ENCODE measurements at places on chromosomes 11 and 22.

GRCh38 chr22:28711820-28712777 lies 29.5 kb downstream of the CHEK2 start:
- no peak for DNase-seq

DNA sequence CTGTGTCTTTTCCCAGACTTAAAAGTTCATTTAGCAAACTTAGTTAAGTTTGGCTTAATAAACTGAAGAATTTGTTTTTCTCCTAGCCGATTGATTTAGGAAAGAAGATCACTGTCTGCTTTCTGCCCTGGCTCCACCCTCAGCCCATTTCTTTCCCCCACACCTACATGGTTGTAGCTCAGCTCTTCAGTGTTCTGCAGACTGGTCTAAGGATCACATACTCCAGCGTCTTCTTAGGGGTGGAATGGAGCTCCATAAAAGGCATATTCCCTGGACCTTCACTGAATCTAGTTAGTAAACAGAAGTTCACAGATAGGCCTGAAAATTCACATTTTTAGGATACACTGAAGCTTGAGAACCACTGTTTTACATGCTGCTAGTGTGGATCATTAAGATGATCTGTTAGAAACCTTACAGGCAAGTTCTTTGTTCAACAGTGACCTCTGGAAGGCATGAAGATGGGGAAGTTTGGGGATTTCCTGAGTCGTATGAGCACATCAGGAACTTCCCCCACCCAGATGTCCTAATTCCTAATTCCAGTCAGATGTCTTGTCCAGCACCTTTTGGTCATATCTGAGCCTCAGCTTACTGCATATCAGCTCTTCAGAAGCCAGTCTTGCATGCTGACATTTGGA lies 16.8 kb downstream of the PIWIL4 start:
- no peak for DNase-seq

- DNase-seq, result no peak
These were observed 554.7 kb downstream of the SOX6 start for GRCh38 chr11:15801616-15802015.

DNA sequence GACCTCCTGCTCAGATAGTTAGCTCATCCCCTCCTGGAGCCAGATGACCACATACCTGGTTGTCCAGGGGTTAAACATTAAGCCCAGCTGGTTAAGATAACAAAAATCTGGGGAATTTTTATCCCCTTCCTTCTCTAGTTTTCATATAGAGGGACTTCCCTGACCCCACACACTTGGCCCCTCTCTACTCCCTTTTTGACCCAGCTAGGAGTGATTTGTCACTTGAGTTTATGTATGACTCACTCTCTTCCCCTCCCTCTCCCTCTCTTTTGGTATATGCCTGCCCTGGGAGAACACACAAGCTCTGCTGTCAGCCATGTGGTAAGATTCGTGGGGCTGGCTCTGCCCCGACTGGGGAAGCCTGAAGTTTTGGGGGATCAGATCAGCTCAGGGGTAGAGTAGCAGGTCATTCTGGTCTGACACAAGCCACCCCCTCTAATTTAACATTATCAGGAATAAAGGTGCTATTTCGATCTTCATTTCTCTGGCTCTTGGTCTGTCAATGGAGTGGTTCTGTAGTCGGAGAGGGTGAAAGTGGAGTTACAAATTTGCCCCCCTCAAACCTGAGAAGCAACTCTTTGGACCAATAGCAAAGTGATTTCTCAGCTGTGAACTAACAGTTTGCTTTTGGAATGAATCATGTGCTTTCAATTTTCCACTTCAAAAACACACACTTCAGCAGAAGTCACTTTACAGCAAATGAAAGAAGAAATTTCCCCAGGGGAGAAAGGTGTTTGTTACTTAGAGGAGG lies 415.3 kb upstream of the CADM1 start:
- DNase-seq, result no peak

DNA sequence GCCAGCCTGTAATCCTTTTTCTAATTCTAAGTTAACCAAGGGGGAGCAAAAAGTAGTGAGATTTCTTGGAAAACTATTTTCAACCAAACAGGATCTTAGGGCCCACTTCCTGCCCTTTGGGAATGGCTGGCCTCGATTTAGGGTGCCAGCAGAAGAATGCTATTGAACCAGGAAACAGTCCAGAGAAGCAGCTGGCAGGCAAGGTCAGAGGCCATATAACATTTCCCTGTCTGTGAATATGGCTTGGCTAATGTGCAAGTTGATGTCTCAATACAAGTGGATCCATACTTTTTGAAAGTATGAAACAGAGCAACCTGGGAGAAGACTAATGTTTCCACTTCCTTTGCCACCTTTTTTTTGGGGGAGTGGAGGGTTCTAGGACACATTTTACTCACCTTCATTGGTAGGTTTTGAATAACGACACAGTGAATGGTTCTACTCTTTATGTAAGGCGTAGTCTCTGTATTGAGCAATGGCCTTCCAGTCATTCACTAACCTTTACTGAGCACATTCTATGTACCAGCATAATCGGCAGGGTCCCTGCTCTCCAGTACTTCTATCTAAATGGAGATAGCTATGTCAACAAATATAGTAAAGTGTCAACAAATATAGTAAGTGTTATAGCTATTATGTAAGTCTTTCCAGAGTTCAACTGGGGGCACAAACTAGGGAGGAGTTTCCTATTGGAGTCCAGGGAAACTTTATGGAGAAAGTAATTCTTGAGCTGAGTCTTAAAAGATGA lies 34.2 kb upstream of the RRM1 start:
- no peak for DNase-seq

- DNase-seq, result no peak
These were observed 29.9 kb downstream of the GAL start for GRCh38 chr11:68714060-68714856.

DNA sequence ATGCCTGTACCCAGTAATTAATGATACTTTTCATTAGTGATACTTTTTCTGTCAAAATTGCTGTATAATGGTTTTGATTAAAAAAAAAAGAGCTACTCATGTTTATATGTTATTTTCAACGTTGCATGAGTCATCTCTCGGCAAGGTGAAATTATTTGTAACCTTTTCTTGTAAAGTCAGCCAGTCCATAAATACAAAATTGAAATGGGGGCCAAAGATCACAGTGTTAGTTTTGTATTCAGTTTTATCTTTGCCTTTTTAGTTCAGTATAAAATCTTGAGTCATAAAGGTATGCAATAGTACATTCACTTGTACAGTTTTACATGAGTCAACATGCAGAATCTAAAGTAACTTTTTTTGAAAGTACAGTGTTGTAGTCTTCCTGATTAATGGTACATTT lies 4.3 kb downstream of the ARHGEF12 start:
- DNase-seq, result no peak

DNA sequence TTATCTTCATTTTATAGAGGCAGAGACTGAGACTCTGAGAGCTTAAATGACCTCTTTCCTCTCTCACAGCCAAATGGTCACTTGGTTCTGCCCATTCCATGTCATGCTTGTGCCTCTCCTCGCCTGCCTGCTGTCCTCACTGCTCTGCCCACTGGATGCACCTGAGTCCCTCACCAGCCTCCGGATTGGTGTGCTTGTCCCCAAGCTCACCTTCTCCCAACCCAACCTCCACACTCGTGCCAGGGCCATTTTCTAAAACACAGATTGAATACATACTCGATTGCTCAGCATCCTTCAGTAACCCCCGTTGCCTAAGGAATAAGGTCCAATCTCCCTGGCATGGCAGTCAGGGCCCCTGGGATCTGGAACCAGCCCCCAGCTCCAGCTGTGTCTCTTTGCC lies 28.4 kb upstream of the NECTIN1 start:
- DNase-seq, result no peak

GRCh38 chr11:86514453-86514852 lies 139.8 kb downstream of the CCDC81 start:
- no peak for DNase-seq

- no peak for DNase-seq
These were observed at the start of gene NEFH for GRCh38 chr22:29479417-29480261. Gene NEFH (plus strand): TSS chr22:29480218. CDS start chr22:29480263, 45 bp downstream.

All from NCI-H446 treated with DMSO at 0.1 percent for 48 hours (cell line).